Stimulated activated CD4-positive, alpha-beta T cell treated with anti-CD3 and anti-CD28 coated beads, Interleukin-1b, Interleukin-23, amount 100 ng/mL, for 1 hour (primary cell): ENCODE measurements at places on chromosomes 12 and 14.

GRCh38 chr14:102786768-102787167, 9.5 kb downstream of the TRAF3 start:
- DNase-seq, result no peak

GRCh38 chr12:75656648-75657047, 145.2 kb upstream of the KRR1 start:
- DNase-seq, result no peak

GRCh38 chr12:122888232-122888752, 7.6 kb downstream of the VPS37B start:
- no peak for DNase-seq

DNA sequence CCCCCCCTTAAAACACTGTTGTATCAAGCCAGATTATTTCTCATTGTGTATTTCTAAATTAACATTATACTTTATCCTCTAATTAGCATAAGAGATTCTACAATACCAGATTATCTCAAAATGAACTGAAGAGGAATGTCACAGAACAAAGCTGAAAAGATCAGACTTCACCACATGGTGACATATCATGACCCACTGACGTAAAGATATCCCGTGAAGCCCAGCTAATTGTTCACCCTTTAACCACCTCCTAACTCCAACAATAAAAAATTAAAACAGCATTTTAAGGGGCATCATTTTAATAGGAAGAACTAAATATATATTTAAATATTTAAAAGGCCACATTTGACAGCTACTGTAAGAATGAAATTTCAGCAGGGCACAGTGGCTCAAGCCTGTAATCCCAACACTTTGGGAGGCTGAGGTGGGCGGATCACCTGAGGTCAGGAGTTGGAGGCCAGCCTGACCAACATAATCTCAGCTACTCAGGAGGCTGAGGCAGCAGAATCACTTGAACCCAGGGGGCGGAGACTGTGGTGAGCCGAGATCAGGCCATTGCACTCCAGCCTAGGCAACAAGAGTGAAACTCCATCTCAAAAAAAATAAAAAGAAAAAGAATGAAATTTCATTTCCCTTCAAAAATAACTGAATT, 29.0 kb downstream of the CDK17 start:
- no peak for DNase-seq

GRCh38 chr12:110760204-110760609, 17.5 kb upstream of the PPP1CC start:
- DNase-seq, result no peak

DNA sequence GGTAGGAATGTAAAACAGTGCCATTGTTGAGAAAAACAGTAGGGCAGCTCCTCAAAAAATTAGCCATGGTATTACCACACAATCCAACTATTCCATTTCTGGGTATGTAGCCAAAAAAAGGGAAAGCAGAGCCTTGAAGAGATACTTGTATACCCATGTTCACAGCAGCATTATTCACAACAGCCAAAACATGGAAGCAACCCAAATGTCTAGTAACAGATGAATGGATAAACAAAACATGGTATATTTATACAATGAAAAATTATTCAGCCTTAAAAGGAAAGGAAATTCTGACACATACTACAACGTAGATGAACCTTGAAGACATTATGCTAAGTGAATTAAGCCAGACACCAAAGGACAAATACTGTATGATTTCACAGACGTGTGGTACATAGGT, 67.6 kb upstream of the GNG2 start:
- DNase-seq, result no peak

DNA sequence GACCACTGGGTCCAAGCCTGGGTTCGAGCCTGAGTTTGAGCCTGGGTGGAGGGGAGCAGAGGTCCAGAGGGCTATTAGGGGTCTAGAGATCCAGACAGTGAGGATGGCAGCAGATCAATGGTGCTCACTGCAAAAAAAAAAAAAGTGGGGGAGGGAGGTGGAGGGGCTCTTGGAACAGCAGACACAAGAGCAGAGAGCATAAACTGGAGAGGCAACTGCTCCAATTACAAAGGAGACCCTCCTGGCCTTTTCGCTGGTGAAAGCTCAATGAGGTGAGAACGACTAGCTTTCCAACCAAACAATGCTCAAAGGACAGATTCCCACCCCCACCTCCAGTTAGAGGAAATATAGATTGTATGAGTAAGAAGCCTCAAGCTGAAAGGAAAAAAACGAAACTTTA, 124.2 kb upstream of the TSPAN8 start:
- no peak for DNase-seq

DNA sequence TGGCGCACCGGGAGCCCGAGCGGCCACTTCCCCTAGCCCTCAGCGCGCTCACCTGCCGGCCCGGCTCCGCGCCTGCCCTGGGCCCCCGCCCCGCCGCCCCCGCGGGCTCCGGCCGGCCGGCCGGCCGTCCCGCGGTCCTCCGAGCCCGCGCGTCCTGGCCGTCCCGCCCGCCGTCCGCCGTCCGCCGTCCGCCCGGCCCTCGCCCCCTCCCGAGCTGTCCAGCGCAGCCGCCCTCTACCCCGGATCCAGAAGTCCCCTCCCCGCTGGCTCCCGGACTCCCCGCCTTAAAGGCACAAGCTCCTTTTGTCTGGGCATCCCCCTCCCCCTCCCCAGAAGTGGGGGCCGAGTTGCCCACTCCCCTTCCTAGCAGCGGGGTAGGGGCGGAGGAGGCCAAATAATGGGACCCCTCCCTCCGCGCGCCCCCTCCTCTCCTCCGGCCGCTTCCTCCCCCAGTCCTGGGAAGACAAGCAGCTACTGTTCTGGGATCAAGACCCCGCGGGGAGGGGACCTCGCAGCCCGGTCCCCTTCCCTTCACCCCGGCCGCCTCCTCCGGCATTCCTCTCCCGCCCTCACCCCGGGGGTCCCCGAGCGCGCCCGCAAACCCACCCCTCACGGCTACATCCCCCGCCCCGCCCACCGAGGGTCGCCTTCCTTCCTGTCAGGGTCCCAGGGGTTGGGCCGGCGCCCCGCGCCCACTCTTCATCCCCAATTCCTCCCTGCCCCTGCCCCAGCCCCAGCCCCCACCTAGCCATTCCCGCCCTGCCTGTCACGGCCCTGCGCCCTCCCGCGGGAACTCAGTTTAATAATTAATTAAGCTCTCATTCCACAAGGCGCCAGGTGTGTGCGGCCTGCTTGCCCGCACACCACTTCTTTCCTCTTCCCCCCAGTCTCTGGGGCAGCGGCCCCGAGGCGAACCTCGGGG, at the start of gene ADCY6:
Gene ADCY6 (minus strand): TSS at position 236 of the 922 bp plus-strand sequence. CDS start 5,655 bp downstream, outside the sequence.
- DNase-seq, result no peak

DNA sequence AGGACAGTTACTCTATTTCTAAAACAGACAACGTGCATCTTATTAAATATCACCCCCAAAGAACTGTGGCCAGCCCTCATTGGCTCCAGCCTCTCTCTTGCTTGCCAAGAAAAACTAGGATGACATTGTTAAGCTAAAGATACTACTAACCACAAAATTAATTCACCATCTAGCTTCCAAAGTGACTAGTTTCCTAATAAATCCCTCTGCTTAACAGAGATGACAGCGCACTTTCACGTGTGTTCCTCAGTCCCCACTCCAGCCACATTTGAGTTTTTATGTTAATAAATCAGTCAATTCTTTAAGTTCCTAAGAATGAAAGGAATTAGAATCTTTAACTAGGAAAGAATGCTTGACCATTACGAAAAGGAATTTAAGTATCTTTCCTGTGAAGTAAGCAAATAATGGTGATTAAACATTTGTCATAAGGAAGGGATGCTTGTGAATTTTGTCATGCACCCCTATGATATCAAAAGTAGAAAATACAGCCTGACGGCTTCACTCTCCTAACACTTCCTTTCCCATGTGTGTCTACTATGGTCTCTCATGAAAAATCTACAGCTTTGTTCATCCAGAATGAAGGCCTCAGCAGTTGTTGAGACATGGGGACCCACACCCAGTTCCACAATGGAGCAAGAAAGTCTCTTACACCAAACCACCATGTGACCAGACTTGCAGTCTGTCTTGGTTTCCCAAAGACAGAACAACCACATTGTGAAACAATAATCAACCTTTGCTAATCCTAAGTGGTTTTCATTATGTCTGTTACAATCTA, 8.1 kb downstream of the CORO1C start:
- no peak for DNase-seq

- no peak for DNase-seq
Observed at GRCh38 chr12:53659011-53659551, 16.8 kb downstream of the ATP5MC2 start.

- DNase-seq, result no peak
Observed at GRCh38 chr12:29073631-29074239, 75.3 kb upstream of the FAR2 start.

DNA sequence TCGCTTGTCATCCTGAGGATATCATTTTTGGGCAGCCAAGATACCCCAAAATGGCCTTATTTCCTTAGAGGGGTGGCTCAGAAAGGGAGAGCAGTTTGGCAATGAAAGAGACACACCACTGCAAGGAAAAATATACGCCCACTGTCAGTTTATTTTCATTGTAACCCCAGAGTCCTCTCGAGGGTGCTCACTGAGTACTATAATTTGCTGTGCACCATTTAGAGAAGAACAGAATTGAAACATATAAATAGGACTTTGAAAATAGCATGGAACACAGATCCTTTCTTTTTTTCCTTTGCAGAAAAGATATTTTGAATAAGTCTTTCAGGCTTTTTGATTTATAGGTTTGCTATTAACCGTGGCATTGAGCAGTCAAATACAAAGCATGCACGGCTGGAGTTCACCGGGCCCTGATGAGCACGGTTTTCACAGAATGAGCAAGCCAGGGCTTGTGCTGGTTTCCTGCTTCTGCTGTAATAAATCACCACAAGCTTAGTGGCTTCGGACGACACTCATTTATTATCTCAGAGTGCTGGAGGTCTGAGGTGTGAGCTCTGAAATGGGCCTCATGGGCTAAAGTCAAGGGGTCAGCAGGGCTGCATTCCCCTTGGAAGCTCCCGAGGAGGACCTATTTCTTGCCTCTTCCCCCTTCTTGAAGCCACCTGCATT, 152.3 kb downstream of the ZNF664 start:
- DNase-seq, result no peak

DNA sequence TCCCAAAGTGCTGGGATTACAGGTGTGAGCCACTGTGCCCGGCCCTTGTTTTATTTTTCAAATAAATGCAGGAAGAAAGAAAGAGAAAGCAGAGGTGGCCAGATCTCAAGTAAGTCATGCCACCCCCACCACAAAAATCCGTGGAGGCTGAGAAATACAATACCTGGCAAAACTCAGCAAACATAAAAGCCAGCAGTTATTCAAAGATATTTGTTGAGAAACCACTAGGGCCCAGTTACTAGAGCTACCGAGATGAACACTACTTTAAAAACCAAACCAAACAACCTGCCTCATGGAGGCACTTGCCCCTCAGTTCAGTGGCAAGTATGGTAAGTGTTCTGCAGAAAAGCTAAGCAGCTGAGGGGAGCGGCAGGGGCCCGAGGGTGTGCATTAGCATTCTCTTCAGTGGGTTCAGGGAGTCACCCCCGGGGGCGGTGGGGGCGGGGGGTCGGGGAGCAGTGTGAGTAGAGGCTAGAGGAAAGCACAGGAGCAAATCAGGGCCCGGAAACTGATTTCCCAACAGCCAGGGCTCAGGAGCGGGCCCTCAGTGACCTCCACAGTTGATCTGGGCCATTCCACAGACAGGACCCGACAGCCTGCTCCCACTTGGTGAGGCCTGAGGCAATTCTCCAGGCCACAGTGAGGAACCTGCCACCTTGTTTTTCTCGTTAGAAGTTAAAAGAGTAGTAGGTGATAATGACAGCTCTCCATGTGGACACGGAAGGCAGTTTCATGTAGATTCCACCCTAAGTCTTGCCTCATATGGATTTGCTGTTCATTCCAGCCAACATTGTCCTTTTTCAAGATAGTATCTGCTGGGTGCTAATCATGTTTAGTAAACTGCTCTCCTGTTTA, 8.6 kb downstream of the EVL start:
- DNase-seq, result no peak

DNA sequence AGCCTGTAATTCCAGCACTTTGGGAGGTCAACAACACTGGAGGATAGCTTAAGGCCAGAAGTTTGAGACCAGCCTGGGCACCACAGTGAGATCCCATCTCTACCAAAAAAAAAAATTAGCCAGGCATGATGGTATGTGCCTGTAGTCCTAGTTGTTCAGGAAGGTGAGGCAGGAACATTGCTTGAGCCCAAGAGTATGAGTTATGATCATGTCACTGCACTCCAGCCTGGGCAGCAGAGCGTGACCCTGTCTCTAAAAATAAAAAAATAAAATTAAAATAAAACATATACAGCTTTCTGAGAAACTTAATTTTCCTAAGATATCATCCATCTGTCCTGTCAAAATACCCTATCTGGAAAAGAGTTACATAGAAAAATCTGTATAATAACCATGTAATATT, 38.9 kb downstream of the EML5 start:
- no peak for DNase-seq

GRCh38 chr14:23610090-23610814, 25.9 kb upstream of the DHRS2 start:
- DNase-seq, result no peak

DNA sequence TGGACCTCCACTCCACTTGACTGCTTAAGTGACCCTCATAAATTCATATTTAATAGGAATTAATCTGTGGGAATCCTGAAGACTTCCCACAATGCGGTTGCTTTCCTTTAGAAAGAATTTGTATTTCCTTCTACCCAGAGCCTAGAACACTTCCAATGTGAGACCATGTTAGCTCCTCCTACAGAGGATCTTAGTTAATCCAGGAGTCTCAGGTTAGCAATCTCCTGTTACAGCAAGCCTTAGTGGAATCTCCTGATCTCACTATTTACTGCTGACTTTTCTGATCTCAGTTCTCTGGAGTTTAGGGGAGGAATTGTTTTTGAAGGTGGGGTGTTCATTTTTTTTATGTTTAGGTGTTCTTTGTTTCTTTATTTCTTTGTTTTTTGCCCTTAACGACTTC, 186.0 kb downstream of the SLC25A21 start:
- DNase-seq, result no peak

DNA sequence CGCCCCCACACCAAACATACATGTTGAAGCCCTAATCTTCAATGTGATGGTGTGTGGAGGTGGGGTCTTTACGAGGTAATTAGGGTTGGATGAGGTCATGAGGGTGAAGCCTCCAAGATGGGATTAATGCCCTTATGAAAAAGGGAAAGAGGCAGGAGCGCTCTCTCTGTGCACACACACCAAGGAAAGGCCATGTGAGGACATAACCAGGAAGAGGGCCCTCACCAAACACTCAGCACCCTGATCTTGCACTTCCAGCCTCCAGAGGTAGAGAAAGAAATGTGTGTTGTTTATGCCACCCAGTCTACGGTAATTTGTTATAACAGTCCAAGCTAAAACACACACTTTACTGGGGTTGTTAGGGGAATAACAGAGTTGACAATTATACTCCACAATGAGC, 14.6 kb upstream of the PITPNM2 start:
- no peak for DNase-seq

GRCh38 chr14:71883094-71883493, 49.1 kb upstream of the RGS6 start:
- no peak for DNase-seq

- DNase-seq, result no peak
Observed at GRCh38 chr14:32733015-32733414, 205.7 kb upstream of the NPAS3 start.

GRCh38 chr14:92254786-92255185, 68.2 kb upstream of the SLC24A4 start:
- no peak for DNase-seq
